ENCODE measurements at places on chromosomes 5 and 9.
A peak's percentile ranks its signal among the peaks of the same experiment; 100 is the strongest.

- DNase-seq = no peak
These were observed 82.1 kb downstream of the RXRA start for GRCh38 chr9:134408389-134408788.

DNA sequence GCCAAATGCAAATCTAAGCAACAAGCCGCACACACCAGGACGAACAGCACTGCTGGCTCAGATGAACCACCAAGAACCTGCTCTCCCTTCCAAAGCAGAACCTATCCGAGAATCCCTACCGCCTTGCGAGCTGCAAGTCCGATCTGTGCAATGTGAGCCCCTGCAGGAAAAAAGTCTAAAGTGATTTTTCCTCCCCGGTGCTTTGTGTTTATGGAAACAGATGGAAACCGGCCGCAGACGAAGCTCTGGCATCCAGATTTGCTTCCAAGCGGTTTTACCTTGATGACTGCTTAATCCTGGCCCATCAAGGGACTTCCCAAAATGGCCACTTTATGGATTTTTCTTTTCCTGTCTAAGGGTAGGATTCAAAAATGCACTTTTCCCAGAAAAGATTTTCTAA lies 112.5 kb downstream of the VAV2 start:
- no peak for DNase-seq

DNA sequence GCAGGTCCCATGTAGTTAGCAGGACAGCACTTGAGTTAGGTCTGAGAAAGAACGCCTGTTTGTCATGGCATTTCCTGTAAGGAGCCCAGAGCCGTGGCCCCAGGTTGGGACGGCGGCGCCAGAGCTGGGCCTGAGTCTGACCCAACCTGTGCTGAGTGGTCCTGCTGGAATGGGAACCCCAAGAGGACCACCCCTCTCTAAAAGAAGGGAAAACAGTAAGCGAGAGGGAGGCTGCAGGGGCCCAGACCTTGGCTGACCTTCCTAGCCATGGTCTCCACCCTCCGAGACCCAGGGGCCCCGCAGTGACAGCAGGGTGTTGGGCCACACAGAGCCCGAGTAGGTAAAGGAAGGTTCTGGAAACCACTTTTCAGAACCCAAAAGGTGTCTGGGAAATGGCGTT lies 1.8 kb upstream of the LRRC14B start:
- DNase-seq = no peak

- no peak for DNase-seq
These were observed 145.8 kb upstream of the TUT7 start for GRCh38 chr9:86500031-86500430.

DNA sequence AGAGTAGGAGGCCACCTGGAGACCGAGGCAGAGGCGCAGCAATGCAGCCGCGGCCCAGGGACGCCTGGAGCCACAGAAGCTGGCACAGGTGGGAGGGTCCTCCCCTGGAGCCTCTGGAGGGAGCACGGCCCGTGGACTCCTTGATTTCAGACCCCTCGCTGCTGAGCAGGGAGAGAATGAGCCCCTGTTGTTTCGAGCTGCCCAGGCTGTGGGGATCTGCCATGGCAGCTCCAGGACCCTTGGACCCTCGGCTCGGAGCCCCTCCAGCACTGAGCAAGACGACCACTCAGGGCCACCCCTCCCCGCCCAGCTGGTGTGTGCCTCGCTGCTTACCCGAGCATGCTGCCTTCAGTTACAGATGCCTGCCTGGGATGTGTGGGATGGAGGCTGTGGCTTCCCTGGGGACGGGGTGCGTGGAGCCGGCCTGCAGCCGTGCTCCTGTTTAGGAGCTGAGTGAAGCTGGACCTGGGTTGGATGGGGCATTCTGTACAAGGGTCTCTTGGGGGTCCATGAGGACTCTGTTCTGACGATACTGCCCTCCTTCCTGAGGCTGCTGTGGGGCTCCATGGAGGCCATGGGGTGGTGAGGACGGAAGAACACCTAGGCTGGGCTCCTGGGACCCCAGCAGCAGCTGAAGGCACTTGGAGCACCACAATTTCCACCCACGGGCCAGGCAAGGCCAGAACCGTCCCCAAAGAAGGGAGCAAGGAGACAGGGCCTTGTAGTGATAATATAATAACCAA lies 115.1 kb upstream of the LPCAT1 start:
- DNase-seq = no peak

DNA sequence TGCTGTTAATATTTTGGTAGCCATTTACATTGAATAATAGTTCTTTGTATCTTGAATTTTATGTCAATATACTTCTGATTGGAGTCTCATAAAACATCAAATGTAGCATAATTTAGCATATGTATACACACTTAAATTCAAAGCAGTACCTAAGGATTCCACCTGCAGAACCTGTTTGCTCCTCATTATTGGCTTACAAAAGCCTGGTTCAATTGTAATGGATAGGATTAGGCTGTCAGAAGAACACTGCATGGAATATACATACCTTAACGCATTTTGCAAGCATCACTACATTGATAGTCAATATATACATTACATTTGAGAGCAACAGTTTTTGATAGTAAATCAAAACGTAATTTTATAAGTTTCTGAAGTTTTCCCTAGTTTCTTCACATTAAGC lies 711.3 kb upstream of the COX7C start:
- DNase-seq = no peak

GRCh38 chr9:686321-686813 lies 155.1 kb upstream of the DMRT1 start:
- DNase-seq = peak; percentile 45

GRCh38 chr9:112111461-112111860 lies 63.6 kb downstream of the SUSD1 start:
- DNase-seq = no peak

- DNase-seq = no peak
These were observed 62.8 kb upstream of the FCN1 start for GRCh38 chr9:134980516-134980915.

GRCh38 chr5:36593867-36594266 lies 12.5 kb upstream of the SLC1A3 start:
- no peak for DNase-seq

DNA sequence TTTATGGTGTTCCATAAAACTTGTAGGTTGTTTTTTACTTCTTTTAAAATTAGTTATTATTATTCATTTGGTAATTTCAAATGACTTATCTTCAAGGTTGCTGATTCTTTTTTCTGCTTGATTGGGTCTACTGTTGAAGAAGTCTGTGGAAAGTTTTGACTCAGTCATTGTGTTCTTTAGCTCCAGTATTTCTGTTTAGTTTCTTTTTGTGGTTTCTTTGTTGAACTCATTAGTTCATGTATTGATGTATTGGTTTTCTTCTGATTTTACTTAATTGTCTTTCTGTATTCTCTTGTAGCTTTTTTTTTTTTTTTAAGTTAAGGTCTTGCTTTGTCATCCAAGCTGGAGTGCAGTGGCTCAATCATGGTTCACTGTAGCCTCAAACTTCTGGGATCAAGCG lies 345.4 kb upstream of the MEF2C start:
- no peak for DNase-seq

- no peak for DNase-seq
These were observed 1.7 kb upstream of the ARID3C start for GRCh38 chr9:34630402-34631154.

- no peak for DNase-seq
These were observed 19.0 kb upstream of the RUSC2 start for GRCh38 chr9:35470894-35471293.

GRCh38 chr5:137092831-137093230 lies 406.3 kb downstream of the SPOCK1 start:
- DNase-seq = no peak

GRCh38 chr9:123089790-123090189 lies 56.3 kb downstream of the GPR21 start:
- DNase-seq = no peak

GRCh38 chr5:34858790-34859189 lies 19.8 kb downstream of the TTC23L start:
- DNase-seq = peak; percentile 26

DNA sequence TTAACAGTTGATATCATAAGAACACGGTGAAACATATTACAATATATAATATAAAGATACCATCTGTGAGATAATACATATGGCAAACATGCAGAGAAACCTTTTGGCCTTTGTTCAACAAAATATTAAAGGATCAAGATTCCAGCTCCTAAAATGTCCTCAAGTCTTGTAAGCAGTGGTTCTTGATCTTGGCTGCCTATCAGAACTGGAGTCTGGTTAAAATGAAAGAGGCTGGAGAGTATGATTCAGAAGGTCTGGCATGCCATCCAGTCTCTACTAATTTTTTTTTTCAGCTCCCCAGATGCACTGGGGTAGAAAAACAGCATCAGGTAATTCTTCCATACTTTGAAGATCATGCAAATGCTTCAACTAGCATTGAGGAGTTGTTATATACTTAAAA lies 83.2 kb downstream of the TNC start:
- peak; percentile 46 for DNase-seq

DNA sequence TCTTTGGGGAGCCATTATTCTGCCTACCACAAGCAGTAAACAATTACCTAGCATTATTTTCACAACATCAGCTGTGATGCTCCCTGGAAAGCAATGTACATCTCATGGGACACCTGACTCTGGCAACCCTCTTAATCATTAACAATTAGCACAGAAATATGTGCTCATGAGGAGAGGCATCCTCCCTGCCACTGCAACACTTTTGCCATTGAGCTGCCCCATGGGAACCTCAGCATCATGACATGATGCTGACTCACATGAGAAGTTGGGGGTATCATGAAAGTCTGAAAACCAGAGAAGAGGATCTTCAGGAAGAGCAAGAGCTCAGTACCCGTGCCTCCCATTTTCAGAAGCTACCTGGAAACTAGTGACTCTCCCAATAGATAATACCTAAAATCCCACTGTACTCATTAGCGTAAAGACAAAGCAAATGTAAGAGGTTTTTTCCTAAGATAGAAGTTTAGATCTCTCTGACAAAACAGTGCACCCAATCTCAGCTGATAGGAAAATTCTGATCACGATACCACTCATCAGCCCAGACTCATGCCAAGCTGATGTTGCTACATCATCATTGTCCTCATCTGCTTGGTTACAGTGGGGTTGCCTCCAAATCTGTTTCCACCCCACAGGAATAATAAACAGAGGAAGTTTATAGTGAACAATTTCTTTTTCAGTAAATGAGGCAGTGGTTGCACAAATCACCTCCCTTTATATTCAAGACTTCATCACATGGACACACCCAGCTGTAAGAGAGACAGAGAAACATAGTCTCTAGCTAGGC lies 244.5 kb downstream of the NR2F1-AS1 start:
- DNase-seq = no peak

DNA sequence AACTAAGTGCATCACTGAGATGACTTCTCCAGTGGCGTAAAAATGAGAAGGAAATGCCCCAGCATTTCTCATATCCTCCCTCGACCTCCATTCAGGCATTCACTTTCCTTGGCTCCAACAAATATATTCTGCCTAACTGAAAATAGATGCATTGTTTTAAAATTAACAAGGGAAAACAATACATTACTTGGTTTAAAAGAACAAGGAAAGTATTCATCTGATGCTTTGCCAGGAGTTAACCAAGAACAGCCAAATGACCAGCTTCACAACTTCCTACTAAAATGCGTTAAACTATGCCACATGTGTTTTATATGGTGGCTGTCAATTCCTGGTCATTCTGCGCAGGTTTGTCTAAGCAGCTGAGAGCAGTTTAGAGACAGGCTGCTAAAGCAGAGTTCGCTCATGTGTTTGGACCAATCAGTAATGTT lies 121.4 kb downstream of the GNAQ start:
- no peak for DNase-seq

DNA sequence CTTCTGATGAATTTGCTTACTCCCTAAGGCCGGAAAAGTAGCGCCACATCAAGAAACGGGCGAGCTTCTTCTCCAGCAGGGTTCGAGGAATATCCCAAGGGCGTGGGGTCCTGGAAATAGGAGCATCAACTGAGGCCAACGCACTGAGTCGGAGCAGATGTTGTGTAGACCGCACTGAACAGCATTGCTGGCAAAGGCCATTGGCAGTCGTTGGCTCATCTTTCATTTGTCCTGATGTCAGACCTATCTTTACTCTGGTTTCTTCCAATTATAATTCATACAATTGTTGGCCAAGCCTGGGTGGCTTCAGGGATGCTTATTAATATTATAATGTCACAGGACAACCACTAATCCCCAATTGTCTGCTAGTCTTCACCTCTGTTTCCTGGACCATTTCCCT lies 26.5 kb downstream of the ZBTB34 start:
- DNase-seq = no peak

DNA sequence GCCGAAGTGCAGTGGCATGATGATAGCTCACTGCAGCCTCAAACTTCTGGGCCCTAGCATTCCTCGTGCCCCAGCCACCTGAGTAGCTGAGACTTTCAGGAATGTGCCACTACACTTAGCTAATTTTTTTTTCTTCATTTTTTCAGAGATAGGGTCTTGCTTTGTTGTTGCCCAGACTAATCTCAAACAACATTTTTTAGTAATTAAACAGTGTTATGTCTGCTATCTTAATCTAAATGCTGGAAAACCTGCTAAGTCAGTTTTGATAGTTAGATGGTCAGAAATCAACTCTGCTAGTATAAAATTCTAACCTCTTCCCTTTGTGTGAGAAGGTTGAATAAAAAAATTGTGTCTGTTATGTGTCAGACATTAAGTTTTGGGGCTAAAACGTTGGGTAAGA lies 12.4 kb downstream of the G3BP1 start:
- no peak for DNase-seq

- DNase-seq = no peak
These were observed 16.7 kb downstream of the CTNNAL1 start for GRCh38 chr9:108996643-108997042.

GRCh38 chr9:77807281-77807683 lies 159.2 kb upstream of the GNA14 start:
- peak; percentile 91 for DNase-seq

- no peak for DNase-seq
These were observed 96.5 kb downstream of the PPARGC1B start for GRCh38 chr5:149826574-149826973.

GRCh38 chr5:35194635-35195471 lies 35.4 kb downstream of the PRLR start:
- no peak for DNase-seq

GRCh38 chr5:22889720-22890119 lies 36.6 kb upstream of the CDH12 start:
- peak; percentile 35 for DNase-seq

GRCh38 chr5:16625096-16625495 lies 8.3 kb upstream of the RETREG1 start:
- DNase-seq = no peak

DNA sequence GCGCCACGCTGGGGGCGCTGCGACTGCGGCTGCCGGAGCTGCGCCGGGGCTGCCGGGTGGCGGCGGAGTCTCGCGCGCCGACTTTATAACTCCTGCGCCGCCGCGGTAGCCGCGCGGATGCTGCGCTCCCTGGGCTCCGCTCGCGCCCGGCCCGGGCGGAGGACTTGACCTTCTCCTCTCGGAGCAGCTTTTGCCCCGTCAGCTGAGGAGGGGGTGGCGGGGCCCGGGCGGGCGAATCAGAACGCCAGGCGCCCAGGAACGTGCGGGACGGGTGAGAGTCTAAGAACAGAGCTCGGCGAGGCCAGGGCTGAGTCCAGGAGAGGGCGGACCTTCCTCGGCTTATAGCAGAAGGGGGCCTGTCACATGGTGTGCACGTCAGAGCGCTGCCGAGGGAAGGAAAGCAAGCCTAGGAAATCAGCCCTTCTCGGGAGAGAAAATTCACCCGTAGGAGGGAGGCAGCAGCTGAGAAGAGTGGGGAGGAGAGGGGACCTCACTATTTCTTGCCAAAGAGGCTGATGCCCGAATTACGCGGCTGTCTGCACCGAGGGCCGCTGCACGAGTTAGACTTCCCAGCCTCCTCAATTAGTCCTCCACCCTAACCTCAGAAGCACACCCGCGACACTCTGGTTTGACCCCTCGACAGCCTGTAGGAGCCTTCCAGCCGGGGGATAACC lies at the start of gene FOXD1:
Gene FOXD1, minus strand, starts transcription at position 315 of the 674 bp plus-strand sequence. CDS start 415 bp downstream, outside the sequence.
- peak; percentile 94 for DNase-seq

Measured in mesenchymal stem cell (in vitro differentiated cells and primary cell).